ENCODE measurements at places on chromosomes 11 and 22.

GRCh38 chr11:114258696-114259095 is 37.5 kb upstream of the NNMT start:
- no peak for DNase-seq

DNA sequence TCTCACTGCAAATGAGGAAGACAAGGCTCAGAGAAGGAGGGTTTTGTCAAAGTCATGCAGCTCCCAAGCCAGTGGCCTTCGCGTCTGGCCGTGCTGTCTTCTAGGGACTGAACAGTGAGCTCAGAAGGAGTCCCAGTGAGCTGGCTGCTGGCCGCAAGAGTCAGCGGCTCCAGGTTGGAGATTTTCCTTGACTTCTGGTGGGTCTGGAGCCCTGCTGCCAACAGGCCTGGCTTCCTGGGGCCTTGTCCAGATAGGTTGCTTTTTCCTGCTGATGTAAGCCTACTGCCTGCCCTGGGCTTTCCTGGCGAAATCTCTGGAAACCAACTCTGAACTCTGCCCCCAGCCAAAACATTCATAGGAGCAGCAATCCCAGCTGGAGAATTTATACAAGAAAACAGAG is 272.7 kb upstream of the CADM1 start:
- no peak for DNase-seq

GRCh38 chr22:26382782-26383181 is 46.3 kb upstream of the ASPHD2 start:
- no peak for DNase-seq

DNA sequence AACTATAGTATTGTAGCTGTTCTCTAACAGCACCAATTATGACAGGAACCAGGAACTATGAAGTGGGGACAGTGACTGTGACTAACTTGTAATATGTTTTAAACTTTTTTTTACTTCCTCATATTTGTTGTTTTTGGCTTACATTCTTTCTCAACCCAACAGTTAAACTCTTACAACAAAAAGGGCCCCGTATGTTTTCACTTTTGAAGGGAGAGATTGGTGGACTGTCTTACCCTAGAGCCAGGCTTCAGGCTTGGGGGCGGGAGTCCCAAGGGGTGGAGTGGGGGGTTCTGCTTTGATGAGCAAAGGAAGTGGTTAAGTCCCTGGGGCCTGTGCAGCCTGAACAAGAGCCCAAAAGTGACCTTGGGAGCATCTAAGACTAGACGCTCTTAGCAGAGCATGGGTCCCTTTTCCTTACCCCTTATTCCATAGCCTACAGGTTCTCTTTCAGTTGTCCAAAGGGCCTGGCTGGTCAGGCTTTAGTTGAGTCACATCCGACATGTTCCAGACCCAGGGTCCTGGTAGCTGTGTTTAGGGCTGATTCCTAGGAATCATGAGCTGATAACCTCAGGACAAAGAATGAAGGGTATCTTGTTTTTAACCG is 38.8 kb downstream of the STIM1 start:
- DNase-seq: no peak

DNA sequence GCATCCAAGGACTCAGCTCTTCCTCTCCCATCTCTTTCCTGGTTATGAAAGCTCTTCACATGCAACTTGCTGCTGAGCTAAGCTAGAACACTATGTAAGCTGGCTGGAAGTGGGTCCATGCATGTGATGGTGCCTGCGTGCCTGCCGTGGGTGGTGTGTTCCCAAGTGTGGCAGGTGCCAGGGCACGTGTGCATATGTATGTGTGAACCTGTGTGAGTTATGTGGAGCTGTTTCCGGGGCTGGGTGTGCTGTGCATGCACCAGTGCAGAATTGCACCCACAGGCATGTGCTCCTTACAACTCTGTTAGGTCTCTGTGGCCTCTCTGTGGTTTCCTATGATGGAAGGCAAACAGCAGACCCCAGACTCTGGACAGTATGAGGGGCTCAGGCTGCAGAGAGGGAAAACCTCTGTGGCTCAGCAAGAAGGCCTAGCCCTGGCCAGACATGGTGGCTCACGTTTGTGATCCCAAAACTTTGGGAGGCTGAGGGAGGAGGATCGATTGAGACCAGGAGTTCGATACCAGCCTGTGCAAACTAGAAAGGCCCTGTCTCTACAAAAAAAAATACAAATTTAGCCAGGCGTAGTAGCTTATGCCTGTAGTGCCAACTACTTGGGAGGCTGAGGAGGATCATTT is 4.1 kb upstream of the P2RY6 start:
- no peak for DNase-seq

DNA sequence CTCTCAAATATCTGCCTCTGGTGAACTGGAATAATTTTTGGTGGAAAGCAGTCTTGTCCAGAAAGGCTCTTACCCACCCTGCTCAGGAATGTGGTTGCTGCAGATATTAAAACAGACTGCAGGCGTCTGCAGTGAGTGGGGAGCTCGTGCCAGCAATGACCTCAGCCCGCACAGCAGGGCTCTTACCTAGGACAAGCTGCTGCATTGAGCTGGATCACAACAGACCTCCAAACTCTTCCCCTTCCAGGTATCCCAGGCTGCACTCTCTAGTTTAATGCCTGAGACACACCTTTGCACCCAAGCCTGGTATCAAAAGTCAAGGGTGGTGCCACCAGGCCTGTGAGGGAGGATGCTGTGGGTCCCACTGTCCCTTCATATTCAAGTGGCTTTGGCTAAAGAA is 69.7 kb upstream of the CDON start:
- DNase-seq: no peak

DNA sequence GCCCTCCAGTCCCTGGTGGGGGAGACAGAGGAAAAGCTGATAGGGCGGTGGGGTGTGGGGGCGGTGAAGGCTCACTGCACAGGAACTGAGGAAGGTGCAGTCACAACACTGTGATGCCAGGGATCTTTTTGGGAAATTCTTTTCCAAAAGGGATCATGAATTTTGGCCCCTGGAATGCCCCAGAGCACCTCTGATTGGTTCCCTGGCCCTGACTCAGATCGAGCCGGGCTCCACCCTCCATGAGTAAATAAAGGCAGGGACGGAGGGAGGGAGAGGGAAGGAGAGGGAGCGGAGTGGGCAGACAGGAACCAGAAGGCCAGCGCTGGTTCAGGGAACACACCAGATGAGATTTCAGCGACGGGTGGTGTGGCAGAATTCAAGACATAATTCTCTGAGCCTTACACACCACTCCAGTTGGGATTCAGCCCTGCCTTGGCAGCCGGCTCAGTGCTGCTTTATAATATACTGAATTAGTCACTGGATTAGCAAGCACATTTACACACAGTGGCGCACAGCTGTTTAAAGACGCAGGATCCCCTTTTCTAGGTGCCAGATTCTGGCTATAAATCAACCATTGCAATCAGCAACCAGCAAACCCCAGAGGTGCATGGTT is 80.3 kb downstream of the ETS1 start:
- DNase-seq: peak; percentile 76

DNA sequence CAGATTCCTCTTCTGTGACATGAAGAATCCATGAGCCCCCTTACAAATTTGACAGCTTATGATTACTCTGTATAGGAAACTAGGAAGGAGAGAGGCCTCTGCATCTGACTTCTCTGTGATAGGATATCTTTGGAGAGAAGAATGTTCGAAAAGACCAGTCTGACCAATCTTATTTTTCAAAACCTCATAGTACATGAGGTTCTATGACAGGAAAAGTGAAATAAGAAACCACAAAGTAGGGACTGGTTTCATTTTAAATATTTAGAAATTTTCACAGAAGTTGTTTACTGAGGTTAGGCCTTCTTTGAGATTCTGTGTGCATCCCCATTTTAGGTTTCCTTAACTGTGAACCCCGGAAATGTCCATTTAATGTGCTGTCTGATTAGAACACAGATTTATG is 2.1 kb upstream of the OR4X1 start:
- DNase-seq: no peak

GRCh38 chr11:16086229-16086819 is 270.0 kb downstream of the SOX6 start:
- DNase-seq: no peak

DNA sequence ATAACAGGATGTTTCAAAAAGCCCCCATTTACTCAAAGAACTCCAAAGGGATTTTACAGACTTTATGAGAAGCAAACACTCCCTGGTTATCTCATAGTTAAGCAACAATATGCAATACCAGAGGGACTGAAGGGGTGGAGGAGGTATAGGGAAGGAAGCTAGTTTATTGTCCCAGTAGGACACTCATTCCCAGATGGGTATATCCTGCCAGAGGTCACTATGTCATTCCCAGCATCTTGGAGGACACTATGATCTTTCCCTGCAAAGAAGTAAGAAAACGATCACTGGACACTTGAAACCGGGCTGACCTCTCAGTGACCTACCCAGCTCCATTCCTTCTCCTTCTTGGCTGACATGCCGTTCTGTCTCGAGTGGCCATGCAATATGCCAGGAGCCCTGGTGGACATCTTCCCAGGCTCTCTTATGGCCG is 114.5 kb downstream of the NAT10 start:
- DNase-seq: no peak

GRCh38 chr22:20147237-20147988 is 3.4 kb downstream of the CCDC188 start:
- DNase-seq: no peak

DNA sequence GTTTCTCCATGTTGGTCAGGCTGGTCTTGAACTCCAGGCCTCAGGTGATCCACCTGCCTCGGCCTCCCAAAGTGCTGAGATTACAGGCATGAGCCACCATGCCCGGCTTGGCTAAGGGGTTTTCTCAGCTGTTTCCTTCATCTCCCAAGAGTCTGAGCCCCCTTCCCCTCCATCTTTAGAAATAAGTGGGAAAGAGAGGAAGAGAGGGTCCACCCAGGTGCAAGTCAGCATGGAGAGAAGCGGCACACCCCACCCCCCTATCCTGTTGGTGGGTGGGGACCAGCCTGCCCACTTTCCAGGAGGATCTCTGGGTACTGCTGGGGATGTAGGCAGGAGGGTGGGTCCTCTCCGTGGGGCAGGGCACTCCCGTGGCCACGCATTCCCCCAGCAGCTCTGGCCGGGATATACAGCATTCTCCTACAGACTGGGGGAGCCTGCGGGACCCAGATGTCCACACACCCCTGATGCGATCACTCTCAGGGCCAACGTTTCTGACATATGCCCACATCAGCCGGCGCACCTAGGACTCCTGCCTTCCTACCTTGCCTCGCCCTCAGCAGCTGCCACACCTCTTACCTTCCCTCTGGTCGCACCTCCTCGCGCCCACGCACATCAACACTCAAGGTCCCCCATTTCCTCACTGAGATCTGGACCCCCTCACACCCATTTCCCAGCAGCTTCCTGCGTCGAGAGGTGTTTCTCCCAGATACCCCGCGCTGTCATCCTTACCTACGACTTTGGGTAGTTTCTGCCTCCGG is 8.9 kb downstream of the SCARF2 start:
- DNase-seq: no peak

- DNase-seq: no peak
These were observed 627.3 kb downstream of the METTL15 start for GRCh38 chr11:28735511-28735910.

GRCh38 chr11:91981995-91982394 is 242.6 kb upstream of the FAT3 start:
- DNase-seq: no peak

GRCh38 chr22:35840302-35840739 is 122.6 kb downstream of the APOL5 start:
- peak; percentile 94 for DNase-seq
